OCI-M1 (cell line): ENCODE measurements at places on chromosomes 11 and 22.

GRCh38 chr11:130601141-130601540, 152.7 kb downstream of the ADAMTS15 start:
- DNase-seq = peak; percentile 12

DNA sequence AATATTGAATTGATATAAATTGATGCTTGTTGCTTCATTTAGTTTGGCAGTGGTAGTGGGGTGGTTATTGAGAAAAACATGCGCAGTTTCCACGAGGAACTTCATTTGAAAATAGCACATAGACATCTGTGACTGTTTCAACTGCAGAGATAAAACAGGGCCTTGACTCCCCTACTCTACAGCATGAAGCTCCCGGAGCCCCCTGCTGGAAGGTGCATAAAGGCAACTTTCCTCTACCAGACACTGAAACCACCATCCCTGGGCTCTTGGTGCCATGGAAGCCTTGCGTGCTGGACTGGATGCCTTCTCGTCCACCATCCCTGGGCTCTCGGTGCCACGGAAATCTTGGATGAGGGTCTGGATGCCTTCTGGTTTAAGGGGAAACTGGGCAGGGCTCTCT, 195.9 kb downstream of the CSNK2A3 start:
- DNase-seq = peak; percentile 16

- peak; percentile 83 for DNase-seq
Measured at GRCh38 chr11:86805873-86806310, 5.5 kb downstream of the PRSS23 start.

- DNase-seq = peak; percentile 6
Measured at GRCh38 chr11:102226702-102227490, 90.4 kb upstream of the BIRC3 start.

- peak; percentile 83 for DNase-seq
Measured at GRCh38 chr11:47152953-47153950, 23.4 kb downstream of the ARFGAP2 start.

GRCh38 chr11:6695377-6695776, 12.2 kb upstream of the MRPL17 start:
- no peak for DNase-seq

DNA sequence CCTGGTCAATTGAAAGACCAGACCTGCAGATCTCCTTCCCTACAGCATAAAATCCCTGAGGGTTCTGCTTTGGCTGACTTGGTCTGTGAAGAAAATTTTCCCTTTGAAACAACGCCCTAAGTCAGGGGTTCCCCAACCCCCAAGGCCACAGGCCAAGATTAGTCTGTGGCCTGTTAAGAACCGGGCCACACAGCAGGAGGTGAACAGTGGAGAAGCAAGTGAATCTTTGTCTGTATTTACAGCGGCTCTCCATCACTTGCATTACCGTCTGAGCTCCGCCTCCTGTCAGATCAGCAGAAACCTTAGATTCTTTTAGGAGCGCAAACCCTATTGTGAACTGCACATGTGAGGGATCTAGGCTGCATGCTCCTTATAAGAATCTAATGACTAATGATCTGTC, 38.2 kb downstream of the CCDC83 start:
- no peak for DNase-seq

DNA sequence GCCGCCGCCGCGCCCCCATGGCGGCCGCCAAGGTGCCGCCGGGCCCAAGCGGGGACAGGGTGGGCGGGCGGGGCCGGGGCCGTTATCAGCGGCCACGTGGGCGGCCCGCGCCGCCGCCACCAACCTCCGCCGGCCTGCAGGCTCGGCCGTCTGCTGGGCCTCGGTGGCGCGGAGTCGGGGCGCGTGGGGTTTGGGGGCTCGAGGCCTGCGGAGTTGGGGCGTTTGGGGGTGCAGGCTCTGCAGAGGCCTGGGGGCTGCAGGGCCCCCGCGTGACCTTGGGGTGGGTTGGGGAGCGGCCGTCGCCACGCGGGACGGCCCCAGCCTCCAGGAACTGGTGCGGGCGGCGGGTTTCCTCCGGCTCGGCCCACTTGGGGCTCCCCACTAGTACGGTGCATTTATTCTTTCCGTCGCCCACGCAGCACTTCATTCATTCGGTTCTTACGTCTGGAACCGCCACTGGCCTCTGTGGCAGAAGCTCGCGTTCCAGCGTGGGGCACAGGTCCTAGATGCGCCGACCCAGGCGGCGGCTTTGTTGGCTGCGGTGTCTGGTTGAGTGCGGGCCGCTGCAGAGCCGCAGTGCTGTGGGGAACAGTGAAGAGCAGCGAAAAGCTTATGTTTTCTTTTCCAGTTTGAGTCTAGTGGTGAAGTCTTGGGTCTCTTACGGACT, 740 bp upstream of the TRMT2A start:
- peak; percentile 68 for DNase-seq
